Stimulated activated CD4-positive, alpha-beta T cell treated with anti-CD3 and anti-CD28 coated beads, TNF-alpha, amount 100 ng/mL, for 24 hours (primary cell): ENCODE measurements at places on chromosomes 1 and 21.

GRCh38 chr1:45834689-45835088 lies 31.3 kb downstream of the MAST2 start:
- no peak for DNase-seq

- no peak for DNase-seq
Measured at GRCh38 chr1:1758059-1758621, 20.1 kb downstream of the NADK start.

- DNase-seq: peak; percentile 28
Measured at GRCh38 chr1:52423771-52424170, 19.4 kb downstream of the PRPF38A start.

DNA sequence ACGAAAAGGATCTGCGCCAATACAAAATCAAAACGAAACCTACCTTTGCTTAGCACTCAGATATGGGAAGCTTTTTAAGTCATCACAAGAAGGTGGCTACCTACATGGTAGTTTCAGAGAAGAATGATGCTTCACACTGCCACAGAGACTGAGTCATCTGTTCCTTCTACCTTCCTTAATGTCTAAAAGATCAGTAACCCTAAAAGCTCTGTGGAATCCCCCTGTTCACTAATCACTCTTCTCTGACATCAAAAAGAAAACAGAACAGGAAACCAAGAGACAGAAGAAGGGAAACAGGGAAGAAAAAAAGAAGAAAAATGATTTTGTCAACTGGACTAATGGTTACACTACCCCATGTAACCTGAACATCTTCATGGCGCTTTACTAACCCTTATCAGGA lies 177.2 kb downstream of the SMYD3 start:
- peak; percentile 10 for DNase-seq

DNA sequence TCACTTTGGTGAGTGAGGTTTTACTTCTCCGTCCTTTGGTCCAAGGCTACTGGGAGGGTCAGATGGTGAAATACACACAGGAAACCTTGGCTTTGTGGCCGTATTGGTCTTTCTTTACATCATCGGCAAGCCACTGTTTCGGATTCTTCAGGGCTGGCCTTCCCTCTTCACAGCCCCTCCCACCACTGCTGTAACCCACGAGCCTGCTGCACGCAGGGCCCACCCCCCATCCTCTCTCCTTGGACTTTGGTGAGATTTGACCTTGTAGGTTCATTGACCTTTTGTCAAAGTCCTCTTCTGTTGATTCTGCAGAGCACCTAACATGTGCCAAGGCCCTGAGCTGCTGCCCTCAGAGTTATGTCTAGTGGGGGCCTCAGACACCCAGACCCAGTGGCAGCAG lies 328.6 kb downstream of the CAMTA1 start:
- DNase-seq: no peak

DNA sequence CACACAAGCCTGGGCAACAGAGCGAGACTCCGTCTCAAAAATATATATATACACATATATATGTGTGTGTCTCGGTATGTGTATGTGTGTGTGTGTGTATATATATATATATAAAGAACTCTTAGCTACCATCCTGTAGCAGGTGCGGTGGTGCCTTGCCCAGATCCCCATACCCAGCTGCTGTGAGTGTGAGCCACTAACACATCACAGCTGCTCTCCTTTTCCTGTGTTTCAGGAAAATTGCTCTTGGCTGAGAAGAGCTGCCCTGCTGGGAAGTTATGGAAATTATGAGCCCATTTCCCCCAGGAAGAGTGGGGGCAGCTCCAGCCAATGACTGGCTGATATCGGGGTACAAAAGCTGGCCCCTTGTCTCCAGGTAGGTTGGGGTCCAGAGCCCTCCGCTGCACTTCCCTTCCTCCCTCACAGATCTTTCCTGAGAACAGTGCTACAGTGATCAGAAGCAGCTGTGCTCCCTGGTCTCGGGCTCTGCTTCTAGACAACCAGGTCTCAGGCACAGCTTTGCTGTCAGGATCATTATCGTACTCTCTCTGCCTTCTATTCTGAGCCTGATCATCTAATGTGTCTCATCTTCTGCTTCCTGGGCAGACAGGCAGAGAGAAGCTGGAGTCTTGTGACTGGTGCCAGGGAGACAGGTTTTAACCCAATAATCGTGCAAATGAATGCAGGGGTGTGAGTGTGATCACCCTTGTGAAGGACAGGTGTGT lies 109.6 kb upstream of the ZNF678 start:
- no peak for DNase-seq

GRCh38 chr1:213423041-213423440 lies 372.0 kb downstream of the RPS6KC1 start:
- DNase-seq: no peak

DNA sequence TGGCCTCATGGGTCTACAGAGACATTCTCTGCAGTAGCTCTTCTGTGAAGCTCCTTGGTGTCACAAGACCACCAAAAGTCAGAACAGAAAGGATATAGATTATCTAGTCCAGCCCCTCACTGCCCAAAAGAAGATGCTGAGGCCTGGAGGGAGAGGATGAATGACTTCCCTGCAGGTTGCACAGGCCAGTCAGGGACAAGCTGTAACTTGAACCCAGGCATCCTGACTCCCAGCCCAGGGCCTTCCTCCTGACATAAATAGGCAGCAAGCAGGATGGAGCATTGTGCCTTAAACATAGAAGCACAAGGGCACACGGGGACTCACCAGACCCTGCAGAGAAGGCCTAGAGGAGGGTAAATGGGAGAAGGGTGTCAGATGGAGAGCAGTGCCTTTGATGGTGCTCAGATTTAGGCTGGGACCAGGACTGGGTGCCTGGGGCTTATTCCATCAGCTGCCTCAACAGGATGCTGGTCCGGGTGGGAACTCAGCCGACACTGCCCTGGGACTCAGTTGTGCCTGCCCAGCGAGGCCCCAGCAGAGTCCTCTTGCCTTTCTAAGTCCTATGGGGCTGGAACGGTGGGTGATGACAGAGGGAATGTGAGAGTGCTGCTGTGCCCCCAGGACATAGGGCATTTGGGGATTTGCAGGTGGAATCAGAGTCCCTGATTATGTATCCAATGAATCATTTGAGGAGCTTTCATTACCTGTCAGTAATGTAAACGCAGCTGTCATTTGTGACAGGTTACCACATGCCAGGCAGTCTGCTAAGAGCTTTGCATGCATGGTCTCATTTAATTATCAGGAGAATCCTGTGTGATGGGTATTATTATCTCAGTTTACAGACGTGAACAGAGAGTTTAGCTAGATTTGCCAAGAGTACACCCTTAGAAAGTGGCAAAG lies 13.2 kb downstream of the S100A7A start:
- DNase-seq: no peak

GRCh38 chr1:214989341-214989740 lies 93.2 kb upstream of the KCNK2 start:
- no peak for DNase-seq

GRCh38 chr1:231040800-231041718 lies 1.0 kb upstream of the FAM89A start:
- no peak for DNase-seq

DNA sequence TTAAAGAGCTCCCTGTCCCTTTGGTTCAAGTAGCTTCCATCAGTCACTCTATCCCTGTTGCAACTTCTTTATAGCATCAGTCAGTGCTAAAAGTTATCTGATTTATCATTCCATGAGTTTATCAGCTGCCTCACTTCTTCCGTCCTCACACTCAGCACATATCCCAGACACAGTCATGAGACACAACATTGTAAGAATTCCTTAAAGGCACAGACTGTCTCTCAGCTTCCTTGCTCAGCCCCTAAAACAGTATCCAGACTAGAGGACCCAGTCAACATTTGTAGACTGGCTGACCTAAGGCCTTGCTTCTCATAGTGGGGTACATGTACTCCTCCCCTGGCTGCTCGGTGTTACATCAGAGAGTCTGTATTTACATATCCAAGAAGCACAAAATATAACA lies 164.9 kb upstream of the ADGRL2 start:
- DNase-seq: no peak

GRCh38 chr21:28418726-28419514 lies 573.8 kb downstream of the LTN1 start:
- DNase-seq: no peak

GRCh38 chr1:206566999-206567398 lies 45.3 kb downstream of the EIF2D start:
- no peak for DNase-seq

GRCh38 chr1:9041116-9041779 lies 15.0 kb upstream of the SLC2A7 start:
- DNase-seq: no peak

GRCh38 chr1:174769961-174770549 lies 229.7 kb upstream of the CACYBP start:
- DNase-seq: no peak

- DNase-seq: no peak
Measured at GRCh38 chr1:153768316-153769181, 6.7 kb upstream of the SLC27A3 start.

- no peak for DNase-seq
Measured at GRCh38 chr1:53637511-53638359, 101.2 kb downstream of the GLIS1 start.

DNA sequence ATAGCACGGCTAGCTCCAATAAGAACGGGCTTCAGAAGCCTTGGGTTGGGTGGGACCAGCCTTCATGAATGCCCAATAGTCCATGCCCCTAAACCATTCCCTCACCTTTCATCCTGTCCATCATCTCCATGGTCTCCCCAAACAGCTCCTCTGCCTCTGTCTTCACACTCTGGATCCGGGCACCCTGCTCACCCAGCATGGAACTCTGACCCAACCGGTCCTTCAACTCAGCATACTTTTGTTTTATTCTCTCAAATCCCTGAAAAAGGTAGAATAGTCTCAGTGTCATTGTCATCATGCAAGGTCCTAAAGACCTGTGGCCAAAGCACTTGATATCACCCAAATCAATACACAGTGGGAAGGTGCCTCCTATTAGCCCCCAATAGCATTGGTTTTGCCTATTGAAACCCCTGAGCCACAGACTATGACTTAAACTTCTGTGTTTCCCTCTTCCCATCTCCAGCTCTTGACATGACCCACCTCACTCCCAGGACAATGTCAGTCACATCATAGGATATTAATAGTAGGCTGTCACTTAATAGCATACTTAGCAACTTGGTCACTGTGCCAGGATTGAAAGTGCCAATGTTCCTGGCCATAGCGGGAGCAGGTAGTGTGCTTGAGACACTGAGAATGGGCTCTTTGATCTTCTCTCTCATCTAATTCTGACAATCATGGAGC lies 33.0 kb downstream of the CAMK1G start:
- no peak for DNase-seq

GRCh38 chr1:14666962-14667650 lies 68.6 kb downstream of the KAZN start:
- no peak for DNase-seq

- DNase-seq: no peak
Measured at GRCh38 chr21:40120940-40121575, 253.8 kb downstream of the PCP4 start.

- DNase-seq: no peak
Measured at GRCh38 chr1:1400576-1401456, 1.7 kb upstream of the CCNL2 start.

GRCh38 chr1:218867941-218868626 lies 305.6 kb upstream of the LYPLAL1 start:
- DNase-seq: no peak

- DNase-seq: no peak
Measured at GRCh38 chr1:64887689-64888217, 78.6 kb downstream of the JAK1 start.

GRCh38 chr1:173489149-173489600 lies 12.0 kb downstream of the PRDX6 start:
- no peak for DNase-seq

- DNase-seq: peak; percentile 18
Measured at GRCh38 chr1:85200463-85201339, at the start of gene SYDE2. Gene SYDE2, minus strand, starts transcription at chr1:85201016. Its CDS starts 20 bp downstream, at chr1:85200996.

DNA sequence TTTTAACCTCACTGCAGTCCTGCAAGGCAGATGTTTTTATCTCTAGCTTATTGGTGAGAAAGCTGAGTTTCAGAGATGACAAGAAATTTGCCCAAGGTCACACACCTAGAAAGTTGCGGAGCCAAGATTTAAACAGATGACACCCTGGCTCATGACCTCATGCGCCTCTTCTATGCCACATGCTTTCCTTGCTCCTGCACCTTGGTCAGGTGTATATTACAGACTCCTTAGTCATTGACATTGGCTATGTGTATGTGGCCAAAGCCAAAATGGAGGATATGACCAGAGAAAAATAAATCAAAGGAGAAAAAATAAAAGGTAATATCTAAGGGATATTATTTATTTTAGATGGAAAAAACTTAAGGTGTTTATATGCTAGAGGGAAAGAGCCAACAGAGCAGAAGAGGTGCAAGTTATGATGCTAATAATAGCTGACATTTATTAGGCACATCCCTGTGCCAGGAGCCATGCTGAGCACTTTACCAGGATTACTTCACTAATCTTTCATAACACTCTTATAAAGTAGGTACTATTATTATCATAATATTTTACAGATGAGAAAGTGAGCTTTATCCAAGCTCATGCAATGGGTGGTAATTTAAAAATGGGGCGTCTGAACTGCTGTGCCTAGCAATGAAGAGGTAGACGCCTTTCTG lies 13.8 kb upstream of the MYOC start:
- no peak for DNase-seq

DNA sequence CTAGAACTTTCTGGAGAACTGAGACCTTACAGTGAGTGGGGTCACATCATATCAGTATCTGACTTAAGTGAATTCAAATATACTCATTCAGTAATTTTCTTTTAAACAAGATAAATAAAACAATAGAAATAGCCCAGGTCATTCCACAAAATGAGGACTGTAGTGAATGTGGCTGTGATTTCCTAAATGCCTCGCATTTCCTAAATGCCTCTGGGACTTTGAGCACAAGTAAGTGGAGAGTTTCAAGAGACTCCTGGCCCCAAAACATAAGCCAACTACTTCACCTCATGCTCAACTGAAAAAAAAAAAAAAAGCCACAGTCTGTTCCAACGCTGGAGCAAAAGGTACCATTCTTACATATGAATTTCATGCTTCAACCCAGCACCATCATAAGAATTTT lies 81.5 kb downstream of the ZNF281 start:
- DNase-seq: no peak

DNA sequence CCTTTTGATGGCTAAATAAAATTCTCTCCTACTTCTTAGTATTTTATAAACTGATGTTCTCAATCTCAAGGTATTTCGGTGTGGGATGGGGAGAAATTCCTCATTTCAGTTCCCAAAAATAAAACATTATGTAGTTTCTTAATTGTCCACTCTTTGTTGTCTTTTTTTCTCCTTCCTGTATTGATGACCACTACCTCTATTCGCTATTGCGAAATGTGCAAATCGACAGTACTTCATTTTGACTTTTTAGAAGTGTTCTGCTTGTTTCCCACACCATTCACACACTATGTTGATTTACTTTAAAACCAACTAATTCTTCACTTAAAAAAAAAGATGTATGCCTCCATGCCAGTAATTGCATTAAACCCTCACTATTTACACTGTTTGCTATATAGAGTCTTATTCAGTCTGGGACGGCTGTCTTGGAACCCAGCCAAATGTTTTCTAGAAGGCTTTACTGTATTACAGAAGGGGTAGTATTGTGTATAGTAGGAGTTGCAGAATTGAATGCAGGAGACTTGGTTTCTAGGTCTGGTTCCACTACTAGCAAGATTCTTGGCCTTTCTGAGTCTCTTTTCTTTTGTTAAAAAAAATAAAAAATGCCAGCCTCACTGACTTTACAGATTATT lies 5.6 kb downstream of the RNF2 start:
- no peak for DNase-seq
